ENCODE measurements at places on chromosomes 16 and 17.

GRCh38 chr17:58643147-58643546 lies 48.7 kb downstream of the TEX14 start:
- DNase-seq: no peak

- no peak for DNase-seq
Measured at GRCh38 chr16:76932541-76933211, 258.3 kb upstream of the MON1B start.

- no peak for DNase-seq
Measured at GRCh38 chr17:2883544-2884213, 87.4 kb downstream of the RAP1GAP2 start.

DNA sequence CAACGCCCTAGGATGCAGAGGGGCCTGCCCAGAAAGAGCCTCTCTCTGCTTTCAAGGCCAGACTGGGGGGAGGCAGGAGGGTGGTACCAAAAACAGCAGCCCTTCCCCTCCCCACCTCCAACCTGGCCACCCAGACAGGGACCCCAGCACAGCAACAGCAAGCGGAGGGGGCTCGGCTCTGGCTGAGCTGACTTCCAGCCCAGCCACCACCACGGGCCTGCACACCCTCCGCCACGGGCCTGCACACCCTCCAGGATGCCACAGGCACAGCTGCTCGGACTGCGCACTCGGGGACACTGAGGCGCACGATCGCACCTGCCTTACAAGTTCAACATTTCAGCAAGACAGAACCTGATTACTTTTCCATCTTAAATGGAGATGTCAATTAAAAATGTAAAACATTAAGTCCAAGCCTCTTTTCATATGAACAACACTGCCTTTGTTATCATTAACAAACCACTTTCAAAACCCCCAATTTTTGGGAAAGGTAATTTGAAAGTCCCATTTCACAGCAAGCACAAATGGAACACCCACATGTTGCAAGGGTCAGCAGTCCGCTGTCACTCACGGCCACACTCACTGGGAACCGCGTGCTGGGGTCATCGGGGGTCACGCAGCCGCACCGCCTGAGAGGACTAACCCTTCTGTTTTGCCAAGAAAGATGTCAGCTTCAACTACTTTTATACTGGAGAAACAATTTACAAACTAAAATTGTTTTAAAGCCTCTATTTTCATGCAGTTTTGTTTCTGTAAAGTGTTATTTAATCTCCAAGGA lies 76.4 kb downstream of the ANKRD11 start:
- DNase-seq: no peak

- DNase-seq: no peak
Measured at GRCh38 chr17:82846061-82846691, 6.4 kb upstream of the ZNF750 start.

DNA sequence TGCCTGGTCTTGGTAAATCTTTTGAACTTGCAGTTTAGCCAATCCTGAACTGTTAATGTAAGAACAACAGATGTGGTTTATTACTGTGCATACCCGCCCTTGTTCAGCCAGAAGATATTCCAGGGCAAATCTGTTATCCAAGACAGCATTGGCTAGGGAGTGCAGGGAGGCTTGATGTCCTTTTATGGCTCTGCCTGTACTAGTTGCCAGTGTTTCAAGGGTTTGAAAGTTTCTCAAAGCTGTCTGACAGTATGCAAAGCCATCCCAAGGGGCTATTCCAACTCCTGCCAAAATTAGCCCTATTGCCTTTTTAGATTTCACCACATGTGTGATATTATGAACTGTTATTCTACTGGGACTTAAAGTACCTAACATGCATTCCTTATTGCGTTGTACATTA lies 30.1 kb downstream of the LCMT1 start:
- no peak for DNase-seq

Measured in CD4-positive, alpha-beta T cell treated with Interleukin-12 subunit alpha and Interleukin-12 subunit beta, for 1 hour (primary cell).